Fibroblast of skin of right quadriceps (primary cell): ENCODE measurements at places on chromosomes 6 and 20.
A peak's percentile ranks its signal among the peaks of the same experiment; 100 is the strongest.

DNA sequence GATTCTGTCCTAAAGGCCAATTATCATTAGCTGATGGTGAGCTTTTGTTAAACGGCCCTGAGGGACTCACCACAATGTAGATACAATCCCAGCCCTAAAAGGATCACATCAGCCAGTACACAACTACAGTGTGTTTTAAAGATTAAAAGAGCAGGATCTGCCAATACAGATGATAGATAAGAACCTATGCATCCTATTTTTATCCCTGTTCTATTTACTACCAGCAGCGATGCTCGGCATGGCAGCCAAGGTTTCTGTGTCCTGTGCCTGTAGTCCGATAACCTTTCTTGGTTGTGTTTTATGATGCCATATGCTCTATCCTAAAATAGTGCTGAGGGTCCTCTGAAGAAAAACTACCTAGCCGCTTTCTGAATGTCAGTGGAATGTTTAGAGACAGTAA, 289.4 kb downstream of the PHACTR1 start:
- no peak for DNase-seq

DNA sequence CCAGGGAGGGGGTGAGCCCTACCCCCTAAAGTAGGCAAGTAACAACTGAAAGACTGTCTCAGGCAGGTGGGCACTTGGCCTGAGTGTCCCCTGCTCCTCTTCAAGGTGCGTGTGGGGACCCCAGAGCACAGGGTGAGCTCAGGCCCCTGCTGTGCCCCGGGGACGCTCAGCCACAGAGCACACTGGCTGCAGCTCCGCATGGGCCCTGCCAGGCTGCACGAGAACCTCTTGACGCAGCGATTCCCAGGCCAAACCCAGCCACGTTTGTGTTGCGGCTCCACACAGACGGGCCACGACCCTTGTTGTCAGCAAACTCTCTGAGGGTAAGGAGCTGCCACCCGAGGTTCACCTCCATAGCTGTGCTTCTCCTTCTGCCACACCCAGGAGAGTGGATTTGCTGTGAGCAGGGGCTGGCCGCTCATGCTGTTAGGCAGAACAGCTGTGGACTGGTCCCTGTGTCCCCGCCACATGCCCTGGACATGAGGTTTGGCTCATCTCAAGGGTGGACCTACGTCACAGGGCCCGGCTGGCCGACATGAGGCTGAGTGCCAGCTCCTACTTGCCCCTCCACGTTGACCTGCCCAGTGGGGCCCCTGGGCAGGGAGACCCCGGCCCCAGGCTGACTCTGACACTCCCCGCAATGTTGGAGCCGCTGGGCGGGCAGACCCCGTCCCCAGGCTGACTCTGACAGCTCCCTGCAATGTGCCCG, 29.7 kb upstream of the GATA5 start:
- no peak for DNase-seq

DNA sequence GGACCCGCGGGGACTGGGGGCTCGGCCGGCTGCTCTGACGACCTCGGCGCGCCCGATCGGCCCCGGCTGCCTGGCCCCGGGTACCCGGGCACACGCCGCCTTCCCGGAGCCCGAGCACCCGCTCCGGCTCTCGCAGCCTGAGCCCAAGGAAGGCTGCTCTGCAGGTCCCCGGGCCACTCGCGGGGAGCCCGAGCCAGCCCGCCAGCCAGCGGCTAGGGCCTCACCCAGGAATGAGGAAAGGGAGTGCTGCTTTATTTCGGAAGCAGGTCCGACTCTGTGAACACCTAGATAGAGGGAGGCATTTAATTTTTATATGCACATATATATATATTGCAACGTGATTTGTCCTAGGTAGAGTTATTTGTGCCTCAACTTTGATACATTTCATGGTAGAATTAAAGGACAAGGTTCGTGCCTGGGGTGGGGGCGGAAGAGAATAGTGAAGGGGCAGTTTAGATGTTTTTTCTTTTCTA, 15.5 kb downstream of the FOXA2 start:
- no peak for DNase-seq

DNA sequence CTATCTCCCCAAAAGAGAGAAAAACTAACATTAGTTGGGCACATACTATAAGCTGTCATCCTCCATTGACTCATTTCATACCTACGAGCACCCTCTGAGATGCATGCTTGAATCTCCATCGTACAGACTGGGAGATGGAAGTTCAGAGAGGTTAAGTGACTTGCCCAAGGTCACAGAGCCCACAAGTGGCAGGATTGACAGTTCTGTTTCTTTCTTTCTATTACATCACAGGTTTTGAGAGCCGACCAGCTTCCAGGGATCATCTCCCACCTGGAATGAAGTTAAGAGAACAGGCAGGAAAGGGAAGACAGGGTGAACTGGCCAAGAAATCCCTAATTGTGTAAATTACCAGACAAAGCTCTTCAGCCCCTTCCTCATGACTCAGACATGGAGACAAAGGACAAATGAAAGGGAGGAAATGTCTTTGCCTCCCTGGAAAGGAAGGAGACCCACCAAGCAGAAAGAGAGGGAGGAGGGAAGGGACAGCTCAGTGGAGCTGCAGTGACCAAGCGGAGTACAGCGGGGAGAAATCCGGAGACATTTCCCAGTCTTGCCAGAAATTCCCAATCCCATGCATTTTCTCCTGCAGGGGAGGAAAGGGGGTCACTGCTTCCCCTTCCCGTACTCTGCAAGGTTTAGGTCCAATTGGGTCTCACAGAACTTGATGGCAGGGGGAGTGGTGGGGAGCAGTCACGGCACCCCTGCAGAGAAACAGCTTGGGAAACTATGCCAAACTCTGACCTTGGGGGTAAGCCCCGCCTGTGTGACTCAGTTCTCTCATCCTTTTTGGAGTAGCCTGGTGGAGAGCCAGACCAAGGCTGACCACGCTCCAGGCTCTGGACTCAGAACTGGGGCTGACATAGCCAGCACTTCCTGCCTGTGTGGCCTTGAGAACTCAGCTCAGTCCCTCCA, 154.3 kb downstream of the ANKRD60 start:
- peak; percentile 51 for DNase-seq

- peak; percentile 14 for DNase-seq
Measured at GRCh38 chr20:33262658-33263065, 20.4 kb upstream of the BPIFB1 start.

DNA sequence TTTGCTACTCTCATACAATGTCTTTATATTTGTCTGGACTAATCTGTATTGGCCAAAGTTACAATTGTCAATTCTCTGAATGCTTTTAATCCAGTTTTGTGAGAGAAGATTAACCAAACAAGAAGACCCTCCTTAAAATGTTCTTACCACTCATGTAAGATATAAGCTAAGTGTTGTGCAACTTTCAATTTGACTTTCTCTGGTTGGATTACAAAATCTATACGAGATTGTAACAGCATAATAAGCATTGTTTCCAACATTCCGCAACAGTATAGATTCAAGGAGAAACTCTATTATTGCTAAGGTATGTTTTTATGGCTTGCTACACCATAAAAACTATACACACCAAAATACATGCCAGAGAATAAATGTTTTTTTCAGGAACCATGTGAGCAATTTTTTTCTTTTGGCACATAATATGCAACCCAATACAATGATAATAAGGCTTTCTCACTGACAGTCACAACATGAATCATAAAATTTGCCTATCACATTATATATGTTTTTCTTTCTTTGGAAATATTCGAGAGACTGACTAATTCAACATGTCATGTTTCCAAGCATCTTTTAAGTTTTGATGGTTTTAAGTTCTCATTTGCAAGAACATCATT, 12.2 kb upstream of the TRPC4AP start:
- no peak for DNase-seq

GRCh38 chr6:53925891-53926290, 131.1 kb downstream of the LRRC1 start:
- no peak for DNase-seq

DNA sequence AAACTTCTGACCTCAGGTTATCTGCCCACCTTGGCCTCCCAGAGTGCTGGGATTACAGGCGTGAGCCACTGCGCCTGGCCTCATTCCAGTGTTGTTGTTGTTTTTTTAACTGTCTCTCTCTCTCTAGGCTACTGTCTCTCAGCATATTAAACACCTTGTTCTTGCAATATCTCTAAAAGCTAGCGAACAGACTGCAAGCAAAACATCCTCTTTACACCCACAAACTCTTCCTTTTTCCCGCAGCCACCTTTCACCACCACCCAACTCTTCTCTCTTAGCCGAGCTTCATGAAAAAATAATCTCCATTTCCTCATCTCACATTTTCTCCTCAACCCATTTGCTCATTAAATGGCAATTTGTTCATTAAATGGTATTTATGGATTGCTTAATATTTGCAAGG, 45.5 kb downstream of the SGK1 start:
- no peak for DNase-seq

- peak; percentile 67 for DNase-seq
Measured at GRCh38 chr6:156791320-156791850, 14.2 kb downstream of the ARID1B start.

DNA sequence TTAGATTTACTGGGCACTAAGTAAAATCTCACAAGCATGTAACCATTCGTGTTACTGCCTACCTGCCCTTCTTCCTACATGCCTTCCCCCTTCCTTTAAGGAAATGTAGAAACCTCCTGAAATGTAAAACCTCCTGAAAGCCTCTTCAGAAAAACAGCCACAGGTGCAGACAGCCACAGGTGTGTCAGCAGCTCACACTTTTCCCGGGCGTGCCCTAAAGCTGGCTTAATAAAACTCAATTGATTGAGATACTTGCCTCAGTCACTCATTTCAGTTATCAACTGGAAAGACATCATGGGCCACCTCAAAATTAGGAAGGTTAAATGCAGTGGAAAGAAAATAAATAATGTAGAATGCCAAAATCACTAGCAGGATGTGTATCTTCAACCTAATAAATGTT, 23.1 kb upstream of the PBOV1 start:
- DNase-seq: no peak
